ENCODE measurements at places on chromosomes 12 and 14.

GRCh38 chr12:6347367-6348338 lies 5.8 kb upstream of the TNFRSF1A start:
- DNase-seq = no peak

DNA sequence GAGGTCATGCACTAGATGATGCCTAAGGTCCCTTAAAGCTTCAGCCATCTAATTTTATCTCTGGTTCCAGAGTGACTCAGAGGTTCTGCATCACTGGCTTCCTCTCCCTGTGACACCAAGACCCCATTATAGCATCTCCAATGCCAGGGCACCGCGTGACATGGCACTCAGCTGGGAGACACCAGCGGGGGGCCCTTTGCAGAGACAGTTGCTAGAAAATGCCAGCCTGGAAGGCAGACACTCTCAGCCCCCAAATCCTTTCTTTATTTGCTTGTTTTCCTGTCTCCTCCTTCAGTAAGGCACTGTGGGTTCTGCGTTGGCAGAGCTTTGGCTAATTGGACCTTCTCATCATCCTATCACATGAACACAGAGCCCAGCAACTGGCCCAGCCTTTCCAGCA lies 123.5 kb upstream of the VRK1 start:
- no peak for DNase-seq

GRCh38 chr12:106098691-106099200 lies 40.0 kb downstream of the NUAK1 start:
- no peak for DNase-seq

GRCh38 chr12:124742678-124743077 lies 121.0 kb downstream of the SCARB1 start:
- DNase-seq = no peak

- no peak for DNase-seq
Observed at GRCh38 chr12:48696626-48697025, 14.6 kb upstream of the KANSL2 start.

- no peak for DNase-seq
Observed at GRCh38 chr14:31988244-31988643, 88.9 kb upstream of the ARHGAP5 start.

- no peak for DNase-seq
Observed at GRCh38 chr12:24898185-24898584, 50.7 kb downstream of the BCAT1 start.

GRCh38 chr12:617304-617915 lies 45.8 kb downstream of the NINJ2 start:
- no peak for DNase-seq

- no peak for DNase-seq
Observed at GRCh38 chr14:97217111-97217885, 420.1 kb downstream of the VRK1 start.

Measured in posterior cingulate gyrus (tissue), 11 donors.